Activated CD4-positive, alpha-beta memory T cell treated with anti-CD3 and anti-CD28 coated beads, Interleukin-2, amount 10 ng/mL, durations not matched to agents 7 days and 5 days (primary cell): ENCODE measurements at places on chromosomes 5 and 9. TPM values are rescaled to one million over a fixed set of nuclear protein-coding genes. Genes with fewer than 3 reads are reported as not detected.

DNA sequence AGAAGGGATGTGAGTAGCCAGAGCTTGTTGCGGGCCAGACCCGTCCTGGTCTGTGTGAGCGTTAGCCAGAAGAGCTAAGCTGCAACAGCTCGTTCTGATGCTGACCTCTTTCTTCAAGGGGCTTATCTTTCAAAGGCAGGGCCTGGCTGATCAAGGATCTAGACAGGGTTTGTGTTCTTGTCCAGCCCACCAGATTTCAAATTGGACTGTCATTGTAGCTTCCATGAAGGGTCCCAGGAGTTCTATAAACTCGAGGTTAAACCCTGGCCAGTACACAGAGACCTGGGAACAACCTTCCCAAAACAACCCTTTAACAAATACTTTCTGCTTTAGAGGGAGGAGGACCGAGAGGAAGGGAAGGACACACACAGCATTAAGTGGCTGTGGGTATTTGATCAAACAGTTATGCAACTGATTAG is 153.0 kb upstream of the TUT7 start:
- H3K4me3 ChIP-seq: no peak overlapping the region
- no peak for DNase-seq
- no peaks in the 10 kb centered on the region for H3K36me3 ChIP-seq
- no peak overlapping the region for H3K27ac ChIP-seq

- H3K4me3 ChIP-seq: no peak overlapping the region
- DNase-seq: no peak
- peaks cover 12% of the 10 kb centered on the region for H3K27me3 ChIP-seq
- no peak overlapping the region for H3K27ac ChIP-seq
Measured at GRCh38 chr5:68534131-68534940, 318.8 kb downstream of the PIK3R1 start.

GRCh38 chr9:107474124-107474523 is 15.4 kb downstream of the KLF4 start:
- H3K27ac ChIP-seq: no peak overlapping the region
- no peaks in the 10 kb centered on the region for H3K36me3 ChIP-seq
- peaks cover 2% of the 10 kb centered on the region for H3K27me3 ChIP-seq
- DNase-seq: no peak

DNA sequence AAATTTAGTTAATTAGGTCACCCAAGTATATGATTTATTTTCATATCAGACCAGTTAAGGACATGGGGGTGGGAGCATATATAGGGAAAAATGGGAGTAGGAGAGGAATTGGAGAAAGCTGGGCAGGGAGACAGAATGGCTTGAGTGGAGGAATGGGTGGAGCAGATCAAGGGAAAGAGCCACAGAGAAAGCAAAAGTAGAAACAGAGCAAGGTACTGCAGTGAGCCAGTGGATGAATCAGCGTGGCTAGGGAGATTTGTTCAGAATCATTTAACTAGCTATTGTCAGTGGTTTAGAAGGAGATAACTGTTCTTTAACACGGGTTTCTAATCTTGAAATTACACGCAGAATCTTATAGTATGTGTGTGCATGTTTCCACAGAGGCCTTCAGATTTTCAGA is 37.4 kb downstream of the SNX24 start:
- H3K27me3 ChIP-seq: no peaks in the 10 kb centered on the region
- H3K27ac ChIP-seq: no peak overlapping the region
- no peak overlapping the region for H3K4me3 ChIP-seq
- no peaks in the 10 kb centered on the region for H3K36me3 ChIP-seq
- H3K4me1 ChIP-seq: peaks cover 7% of the 10 kb centered on the region

PCDHAC1 gene
- total RNA-seq: not detected

CNTNAP3 gene
- not detected for total RNA-seq

GLDC gene
- 4.2 TPM for total RNA-seq

HRCT1 gene
- total RNA-seq: not detected

GDF9 gene
- total RNA-seq: 0.68 TPM

GRCh38 chr5:141709699-141710267 is 27.8 kb upstream of the ARAP3 start:
- no peak overlapping the region for H3K4me3 ChIP-seq
- H3K4me1 ChIP-seq: peaks cover 3% of the 10 kb centered on the region
- peaks cover 7% of the 10 kb centered on the region for H3K27me3 ChIP-seq
- H3K27ac ChIP-seq: no peak overlapping the region
- DNase-seq: no peak
- no peaks in the 10 kb centered on the region for H3K36me3 ChIP-seq

GRCh38 chr9:130414910-130415746 is 29.6 kb upstream of the ASS1 start:
- no peak overlapping the region for H3K27ac ChIP-seq
- no peak overlapping the region for H3K4me3 ChIP-seq

CER1 gene
- not detected for total RNA-seq

SCGB3A2 gene
- not detected for total RNA-seq

DNA sequence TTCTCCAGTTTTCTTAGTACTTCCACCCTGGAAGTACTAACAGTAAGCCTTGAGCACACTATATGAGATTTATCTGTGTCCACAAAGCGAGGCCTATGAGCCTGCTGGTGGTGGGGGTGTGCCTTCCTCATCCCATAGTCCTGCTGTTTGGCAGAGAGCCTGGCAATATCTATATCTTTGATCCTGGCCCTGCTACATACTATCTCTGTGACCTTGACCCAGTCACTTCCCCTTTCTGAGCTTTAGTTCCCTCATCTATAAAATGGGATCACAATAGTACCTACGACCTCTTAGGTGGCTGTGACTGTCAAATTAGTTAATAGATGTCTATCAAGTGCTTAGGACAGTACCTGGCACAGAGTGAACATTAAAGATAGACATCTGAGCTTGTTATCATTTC is 114.6 kb upstream of the SAP30L start:
- H3K4me1 ChIP-seq: no peaks in the 10 kb centered on the region
- no peaks in the 10 kb centered on the region for H3K27me3 ChIP-seq
- no peak overlapping the region for H3K4me3 ChIP-seq
- DNase-seq: no peak
- no peak overlapping the region for H3K27ac ChIP-seq

IL4 gene
- 7.4 TPM for total RNA-seq

GRCh38 chr9:34430843-34431437 is 27.4 kb downstream of the FAM219A start:
- H3K36me3 ChIP-seq: no peaks in the 10 kb centered on the region
- H3K4me3 ChIP-seq: no peak overlapping the region
- no peaks in the 10 kb centered on the region for H3K27me3 ChIP-seq
- H3K4me1 ChIP-seq: no peaks in the 10 kb centered on the region
- DNase-seq: peak; percentile 39

CARD6 gene
- total RNA-seq: 4.4 TPM

- H3K4me1 ChIP-seq: no peaks in the 10 kb centered on the region
- no peak overlapping the region for H3K27ac ChIP-seq
- H3K27me3 ChIP-seq: peaks cover 3% of the 10 kb centered on the region
Measured at GRCh38 chr5:90709323-90710155, 150.9 kb downstream of the ADGRV1 start.

- H3K27ac ChIP-seq: no peak overlapping the region
- H3K4me1 ChIP-seq: no peaks in the 10 kb centered on the region
- H3K27me3 ChIP-seq: no peaks in the 10 kb centered on the region
Measured at GRCh38 chr5:65334077-65334476, 147.6 kb downstream of the ADAMTS6 start.

DNA sequence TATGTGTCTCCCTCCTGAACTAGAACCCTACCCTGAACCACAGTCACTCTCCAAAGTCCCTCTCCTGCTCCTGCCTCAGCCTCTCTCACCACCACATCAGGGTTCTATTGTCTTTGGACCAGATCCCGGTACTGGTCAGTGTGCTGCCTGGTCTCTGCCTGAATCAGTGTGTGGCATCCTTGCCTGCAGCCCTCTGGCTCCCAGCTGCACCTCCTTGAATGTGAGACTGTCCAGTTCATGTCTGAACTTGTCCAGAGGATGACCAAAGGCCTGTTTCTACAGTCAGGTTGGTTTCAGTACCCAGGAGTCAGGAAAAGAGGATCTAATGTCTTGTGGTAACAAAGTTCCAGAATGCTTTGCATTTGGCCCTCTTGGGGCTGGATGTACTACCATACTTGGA is 76.8 kb upstream of the RANBP3L start:
- no peaks in the 10 kb centered on the region for H3K27me3 ChIP-seq
- no peaks in the 10 kb centered on the region for H3K4me1 ChIP-seq
- H3K27ac ChIP-seq: no peak overlapping the region
- no peaks in the 10 kb centered on the region for H3K36me3 ChIP-seq
- no peak overlapping the region for H3K4me3 ChIP-seq

GRCh38 chr5:54691656-54692055 is 174.1 kb downstream of the SNX18 start:
- H3K27ac ChIP-seq: no peak overlapping the region
- H3K36me3 ChIP-seq: peaks cover 11% of the 10 kb centered on the region
- H3K4me1 ChIP-seq: peaks cover 7% of the 10 kb centered on the region

GRCh38 chr9:109855540-109855939 is 75.5 kb downstream of the PALM2AKAP2 start:
- H3K36me3 ChIP-seq: no peaks in the 10 kb centered on the region
- no peak overlapping the region for H3K27ac ChIP-seq
- H3K27me3 ChIP-seq: peaks cover 39% of the 10 kb centered on the region
- no peaks in the 10 kb centered on the region for H3K4me1 ChIP-seq

DNA sequence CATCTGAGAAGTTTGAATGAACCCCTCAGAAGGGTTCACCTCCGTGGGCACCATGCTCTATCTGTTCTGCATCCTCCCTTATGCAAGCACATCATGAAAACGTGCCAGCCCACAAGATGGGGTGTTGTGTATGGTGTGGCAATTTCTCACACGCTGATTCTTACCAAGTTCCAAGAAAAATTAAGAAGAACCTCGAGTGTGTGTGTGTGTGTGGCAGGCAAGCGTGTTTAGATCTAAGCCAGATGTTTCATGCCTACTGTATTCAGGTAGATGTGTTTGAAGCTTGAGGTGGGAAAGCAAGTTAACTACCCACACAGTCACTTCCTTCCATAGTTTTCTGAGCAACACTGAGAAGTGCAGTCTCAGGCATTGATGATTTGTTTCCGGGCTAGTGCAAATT is 77.7 kb upstream of the GNA14 start:
- H3K27ac ChIP-seq: peak overlapping the region; percentile 52
- H3K36me3 ChIP-seq: peaks cover 45% of the 10 kb centered on the region
- peak; percentile 26 for DNase-seq
- peaks cover 19% of the 10 kb centered on the region for H3K4me1 ChIP-seq
- H3K27me3 ChIP-seq: no peaks in the 10 kb centered on the region
- H3K4me3 ChIP-seq: no peak overlapping the region

GRCh38 chr9:134600836-134601638 is 40.6 kb upstream of the COL5A1 start:
- H3K36me3 ChIP-seq: no peaks in the 10 kb centered on the region
- no peaks in the 10 kb centered on the region for H3K4me1 ChIP-seq
- no peak overlapping the region for H3K4me3 ChIP-seq
- H3K27ac ChIP-seq: no peak overlapping the region

DNA sequence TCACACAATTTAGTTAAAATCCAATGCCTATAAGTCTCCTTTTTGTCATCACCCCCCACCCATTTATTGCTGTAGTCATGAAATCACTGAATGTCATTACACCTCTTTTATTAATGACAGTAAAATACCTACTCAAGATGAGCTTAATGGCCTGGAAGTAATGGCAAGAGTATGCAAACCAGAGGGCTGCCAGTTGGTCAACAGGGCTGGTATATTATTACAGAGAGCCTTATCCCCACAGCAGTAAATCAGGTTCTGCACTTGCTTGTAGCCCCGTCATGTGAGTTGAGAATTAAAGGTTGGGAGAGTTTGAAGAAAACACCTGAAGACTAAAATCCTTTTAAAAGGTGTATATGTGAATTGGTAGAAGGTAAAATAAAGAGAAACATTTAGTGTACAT is 372.4 kb downstream of the MAT2B start:
- H3K36me3 ChIP-seq: no peaks in the 10 kb centered on the region
- H3K4me1 ChIP-seq: no peaks in the 10 kb centered on the region
- no peak for DNase-seq
- H3K27me3 ChIP-seq: no peaks in the 10 kb centered on the region

DNA sequence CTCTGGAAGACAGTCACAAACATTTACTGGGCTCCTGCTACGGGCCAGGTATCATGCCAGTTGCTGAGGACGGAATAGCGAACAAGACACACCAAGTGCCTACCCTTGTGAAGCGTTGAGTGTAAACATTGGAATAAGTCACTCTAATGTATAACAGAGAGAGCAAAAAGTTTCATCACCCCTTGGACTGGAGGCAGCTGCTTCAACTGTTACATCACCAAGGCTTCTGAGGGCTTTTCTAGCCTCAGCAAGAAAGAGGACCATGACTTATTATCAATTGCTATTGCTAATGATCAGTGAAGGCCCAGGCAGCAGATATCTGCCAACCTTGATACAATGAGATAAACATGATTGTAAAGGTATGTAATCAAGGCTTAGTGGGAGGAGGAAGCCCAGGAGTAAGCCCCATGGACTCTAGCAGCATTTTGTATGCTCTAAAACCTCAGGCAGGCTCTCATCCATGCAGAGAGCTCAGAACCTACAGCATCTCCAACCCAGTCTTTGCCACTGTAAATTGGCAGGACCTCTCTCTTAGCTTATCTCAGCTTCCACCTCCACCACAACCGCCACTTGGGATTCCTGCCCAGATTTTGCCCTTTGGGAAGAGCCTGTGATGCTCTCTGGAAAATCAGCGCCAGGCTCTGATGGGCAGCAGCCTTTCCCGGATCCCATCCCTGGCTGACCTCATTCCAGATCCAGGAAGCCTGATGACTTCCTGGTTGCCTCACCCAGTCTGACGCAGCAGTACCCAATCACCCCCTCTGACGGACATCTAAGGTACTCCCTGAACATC is 54.5 kb downstream of the ADAM19 start:
- no peaks in the 10 kb centered on the region for H3K27me3 ChIP-seq
- H3K36me3 ChIP-seq: peaks cover 85% of the 10 kb centered on the region
- no peak overlapping the region for H3K4me3 ChIP-seq
- peaks cover 68% of the 10 kb centered on the region for H3K4me1 ChIP-seq
- H3K27ac ChIP-seq: peak overlapping the region; percentile 43
- DNase-seq: no peak

DNA sequence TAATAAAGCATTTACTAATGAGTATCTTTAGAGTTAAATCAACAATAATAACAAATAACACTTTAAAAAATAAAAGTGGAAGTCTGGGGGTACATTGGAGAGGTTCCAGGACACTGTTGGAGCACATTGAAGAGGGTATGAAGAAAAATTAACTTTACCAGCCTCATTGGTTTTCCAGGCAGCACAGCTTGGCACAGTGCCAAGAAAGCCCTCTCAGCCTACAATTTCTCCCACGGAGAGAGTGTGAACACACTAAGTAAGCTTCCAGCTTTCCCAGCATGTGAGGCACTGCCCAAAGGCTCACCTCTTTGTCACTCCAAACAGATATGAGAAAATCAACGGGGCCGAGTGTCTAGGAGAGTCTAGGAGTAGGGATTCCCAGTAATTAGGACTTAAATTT is 1912.8 kb upstream of the NUDT12 start:
- H3K27ac ChIP-seq: no peak overlapping the region
- no peaks in the 10 kb centered on the region for H3K4me1 ChIP-seq
- no peaks in the 10 kb centered on the region for H3K36me3 ChIP-seq
- H3K27me3 ChIP-seq: no peaks in the 10 kb centered on the region
